ENCODE measurements at places on chromosomes 3 and 15.

GRCh38 chr3:13379201-13379830 lies 40.8 kb downstream of the NUP210 start:
- DNase-seq = no peak

DNA sequence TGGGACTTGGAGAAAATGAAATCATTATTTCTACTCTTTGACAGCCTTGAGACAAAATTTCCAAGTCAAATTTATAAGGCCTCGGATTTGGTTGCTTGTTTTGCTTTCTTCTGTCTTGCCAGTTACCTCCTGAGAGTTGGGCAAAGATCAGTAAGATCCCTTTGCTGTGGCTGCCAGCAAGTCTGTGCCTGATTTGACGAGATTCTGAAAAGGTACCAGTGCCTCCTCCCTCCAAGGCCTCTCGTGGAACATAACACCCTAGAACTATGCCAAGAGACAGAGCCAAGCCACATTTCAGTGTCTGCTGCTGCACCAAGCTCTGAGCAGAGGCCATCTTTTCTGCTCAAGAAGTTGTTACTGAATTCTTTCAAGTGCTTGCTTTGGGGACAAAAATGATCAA lies 61.0 kb downstream of the GTPBP8 start:
- DNase-seq = no peak

GRCh38 chr3:194879991-194880939 lies 194.6 kb downstream of the FAM43A start:
- no peak for DNase-seq

GRCh38 chr3:141530415-141530768 lies 43.6 kb downstream of the RASA2 start:
- no peak for DNase-seq

GRCh38 chr15:61198722-61199121 lies 30.4 kb downstream of the RORA start:
- DNase-seq = no peak

DNA sequence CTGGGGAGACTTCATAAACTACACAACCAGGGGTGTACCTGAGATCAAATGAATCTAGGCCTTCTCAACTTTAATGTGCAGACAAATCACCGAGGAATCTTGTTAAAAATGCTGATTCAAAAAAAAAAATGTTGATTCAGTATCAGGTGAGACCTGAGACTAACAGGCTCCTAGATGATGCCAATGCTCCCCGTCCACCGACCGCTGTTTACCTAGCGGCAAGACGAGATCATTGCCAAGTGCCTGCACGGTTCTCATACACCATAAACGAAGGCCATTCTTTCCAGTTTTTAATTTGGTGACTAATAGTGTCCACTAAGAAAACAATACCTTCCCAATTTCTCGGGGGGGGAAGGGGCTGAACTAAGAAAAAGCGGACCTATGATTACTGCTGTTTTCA lies 2.5 kb upstream of the FSIP1 start:
- DNase-seq = no peak

DNA sequence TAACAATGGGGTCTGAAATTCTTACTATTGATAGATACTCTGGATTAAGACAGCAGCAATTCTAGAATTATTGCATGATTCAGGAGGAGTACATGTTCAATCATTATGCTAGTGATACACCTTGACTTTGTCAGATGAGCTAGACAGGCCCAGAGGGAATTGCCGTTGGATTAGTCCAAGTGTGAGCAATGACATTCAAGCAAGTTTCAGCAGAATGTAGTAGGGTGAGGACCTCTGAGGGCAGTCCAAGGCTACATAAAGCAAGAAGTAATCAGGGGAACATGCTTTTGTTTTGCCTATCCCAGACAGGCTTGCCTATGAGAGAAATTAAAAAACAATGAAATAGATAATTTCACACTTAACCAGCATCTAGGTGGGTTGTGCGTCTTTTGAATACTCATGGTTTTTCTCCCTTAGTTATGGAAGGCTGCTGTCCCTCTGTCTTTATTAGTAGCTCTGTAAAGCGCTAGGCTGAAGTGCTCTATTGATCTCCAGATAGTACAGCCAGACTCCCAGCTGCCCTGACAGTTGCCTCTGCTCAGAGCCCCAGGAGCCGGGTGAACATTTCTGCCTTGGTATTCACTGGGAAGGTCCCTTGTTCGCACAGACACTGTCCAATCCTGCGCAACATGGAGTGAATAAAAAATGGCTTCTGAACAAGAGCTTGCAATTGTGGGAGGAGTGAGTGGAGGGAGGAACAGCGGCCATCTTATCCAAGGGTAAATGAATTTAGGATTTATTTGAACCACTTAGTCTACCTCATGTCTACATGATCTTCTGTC lies 316.6 kb upstream of the ONECUT1 start:
- DNase-seq = no peak

- no peak for DNase-seq
Observed at GRCh38 chr3:32602206-32602605, 31.5 kb upstream of the DYNC1LI1 start.
